ENCODE measurements at places on chromosomes 16 and 17. TPM values are rescaled to one million over a fixed set of nuclear protein-coding genes. Genes with fewer than 3 reads are reported as not detected.

DNA sequence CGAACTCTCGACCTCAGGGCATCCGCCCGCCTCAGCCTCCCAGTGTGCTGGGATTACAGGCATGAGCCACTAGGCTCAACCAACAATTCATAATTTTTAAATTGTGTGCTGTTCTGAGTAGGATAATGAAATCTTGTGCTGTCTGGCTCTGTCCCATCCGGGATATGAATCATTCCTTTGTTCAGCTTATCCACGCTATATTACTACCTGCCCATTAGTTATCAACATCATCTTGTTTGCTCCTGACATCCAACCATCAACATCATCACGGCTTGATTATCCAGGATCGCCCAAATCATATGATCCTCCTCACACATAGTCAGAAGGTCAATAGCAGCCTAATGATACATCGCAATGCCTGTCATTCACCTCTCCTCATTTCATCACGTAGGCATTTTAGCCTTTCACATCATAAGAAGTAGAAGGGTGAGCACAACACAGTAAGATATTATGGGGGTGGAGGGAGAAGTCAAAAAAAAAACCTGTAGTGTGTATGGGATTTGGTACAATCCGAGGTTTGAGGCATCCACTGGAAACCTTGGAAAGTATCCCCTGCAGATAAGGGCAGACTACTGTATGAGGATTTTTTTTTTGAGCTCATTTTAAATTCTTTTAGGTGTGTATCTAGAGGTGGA, 77.0 kb upstream of the SIAH1 start:
- DNase-seq, result no peak

DNA sequence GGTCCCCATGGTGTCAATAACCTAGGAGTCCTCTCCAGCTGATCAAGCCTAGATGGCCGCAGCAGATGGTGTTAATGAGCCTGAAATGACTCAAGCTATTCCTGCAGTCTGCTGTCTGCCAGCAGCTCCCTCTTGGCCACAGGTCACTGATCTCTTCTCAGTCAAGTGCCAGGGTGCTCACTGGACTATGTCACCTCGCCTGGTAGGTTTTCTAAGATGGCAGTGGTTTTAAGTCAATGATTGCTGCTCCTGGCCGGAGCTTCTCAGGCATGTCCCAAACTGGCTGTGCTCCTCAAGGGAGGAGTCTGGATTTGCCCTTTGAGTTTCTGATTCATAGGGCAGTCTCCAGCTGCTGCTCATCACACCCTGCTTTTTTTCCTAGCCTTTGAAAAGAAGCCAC, 58.6 kb upstream of the SHISA6 start:
- DNase-seq, result no peak

OR3A3 gene
- total RNA-seq, result not detected

TNK1 gene
- 4.0 TPM for total RNA-seq

PNMT gene
- not detected for total RNA-seq

DNA sequence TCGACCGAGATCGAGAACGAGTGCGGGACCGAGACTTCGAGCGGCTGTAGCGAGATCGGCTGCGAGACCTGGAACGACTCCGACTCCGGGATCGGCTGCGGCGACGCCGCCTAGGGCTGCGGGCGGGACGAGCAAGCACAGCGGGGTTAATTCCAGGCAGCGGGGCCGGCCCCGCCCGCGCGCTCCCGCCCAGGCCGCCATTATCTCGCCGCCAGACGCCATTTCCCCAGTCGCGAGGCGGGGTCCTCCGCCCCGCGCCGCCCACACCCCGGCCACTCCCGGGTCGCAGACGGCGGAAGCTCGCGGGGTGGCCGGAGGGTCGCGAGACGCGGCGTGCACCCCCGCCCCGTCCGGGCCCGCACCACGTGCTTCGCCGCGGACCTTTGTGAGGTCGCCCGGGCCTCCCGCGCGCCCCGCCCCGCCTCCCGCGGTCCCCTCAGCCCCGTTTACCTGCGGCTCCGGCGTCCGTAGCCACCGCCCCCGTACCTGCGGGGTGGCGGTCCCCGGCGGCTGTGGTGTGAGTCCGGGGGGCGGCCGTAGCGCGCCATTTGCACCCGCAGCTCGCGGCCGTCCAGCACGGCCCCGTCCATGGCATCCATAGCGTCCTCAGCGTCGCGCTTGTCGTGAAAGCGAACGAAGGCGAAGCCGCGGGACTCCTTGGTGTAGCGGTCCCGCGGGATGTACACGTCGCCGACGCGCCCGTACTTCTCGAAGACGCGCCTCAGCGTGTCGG, 616 bp downstream of the SRSF2 start:
- peak; percentile 58 for DNase-seq

DNA sequence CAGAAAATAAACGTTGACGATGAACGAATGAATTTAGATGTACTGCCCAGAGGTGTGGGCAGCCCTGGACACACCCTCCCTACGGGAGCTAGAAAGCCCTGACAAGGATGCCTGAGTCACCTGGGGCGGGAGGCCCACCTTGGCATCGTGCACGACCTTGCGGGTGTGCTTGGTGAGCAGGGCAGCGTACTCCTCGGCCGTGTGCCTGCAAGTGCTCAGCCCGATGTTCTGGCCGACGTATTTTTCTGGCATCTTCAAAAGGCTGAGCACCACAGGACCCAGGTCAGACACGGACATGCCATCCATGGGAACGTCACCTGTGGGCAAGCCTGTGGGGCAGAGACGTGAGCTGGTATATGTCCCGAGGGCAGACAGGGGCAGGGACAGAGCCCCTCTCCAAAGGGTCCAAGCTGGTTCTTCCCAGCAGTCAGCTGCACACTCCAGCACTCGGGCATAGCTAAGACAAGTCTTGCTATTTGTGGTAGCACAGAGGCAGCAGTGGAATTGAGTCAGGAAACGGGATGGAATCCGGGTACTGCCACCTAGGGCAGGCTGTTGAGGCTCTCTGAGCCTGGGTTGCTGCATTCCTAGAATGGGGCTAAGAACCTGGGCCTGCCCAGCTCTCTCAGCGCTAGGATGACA, 10.8 kb downstream of the NMRAL1 start:
- DNase-seq, result no peak

GRCh38 chr17:6380915-6381438, 53.9 kb downstream of the AIPL1 start:
- DNase-seq, result no peak

ARL17A gene
- total RNA-seq, result 24.6 TPM

DNA sequence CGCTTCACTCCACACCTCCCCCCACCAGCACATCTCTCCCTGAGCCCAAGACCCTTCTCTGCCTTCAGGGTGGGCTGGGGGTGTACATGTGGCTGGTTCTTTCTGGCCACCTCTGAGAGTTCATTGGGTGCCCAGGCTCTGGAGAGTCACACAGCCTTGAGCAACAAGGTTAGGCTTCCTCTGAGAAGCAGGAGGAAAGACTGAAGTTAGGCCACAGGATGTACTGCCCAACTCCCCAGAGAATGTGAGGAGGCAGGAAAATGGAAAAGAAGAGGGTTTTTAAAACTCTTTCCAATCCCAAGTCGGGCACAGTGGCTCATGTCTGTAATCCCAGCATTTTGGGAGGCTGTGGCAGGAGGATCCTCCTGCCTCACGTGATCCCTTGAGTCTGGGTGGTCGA, 7.3 kb downstream of the PCGF2 start:
- no peak for DNase-seq

DNA sequence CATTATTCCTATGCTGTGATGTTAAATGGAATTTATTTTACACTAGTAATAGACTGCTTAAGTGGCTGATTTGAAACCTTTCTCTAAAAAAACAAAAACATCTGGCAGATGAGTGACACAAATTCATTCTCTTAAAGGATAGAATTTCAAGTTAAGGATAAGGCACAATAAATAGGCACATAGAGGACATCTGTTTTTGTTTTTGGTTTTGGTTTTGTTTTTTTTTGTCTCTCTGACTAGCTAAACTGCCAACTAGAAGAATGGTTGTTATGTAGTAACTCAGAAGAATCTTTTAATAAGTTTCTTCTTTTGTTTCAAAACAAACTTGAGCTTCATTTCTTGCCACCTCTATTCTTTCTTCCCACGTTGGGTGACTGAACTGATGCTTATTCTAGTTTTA, 5.1 kb upstream of the VPS4A start:
- no peak for DNase-seq

- DNase-seq, result no peak
These were observed 11.8 kb downstream of the DNAJA2 start for GRCh38 chr16:46961373-46962353.

DNA sequence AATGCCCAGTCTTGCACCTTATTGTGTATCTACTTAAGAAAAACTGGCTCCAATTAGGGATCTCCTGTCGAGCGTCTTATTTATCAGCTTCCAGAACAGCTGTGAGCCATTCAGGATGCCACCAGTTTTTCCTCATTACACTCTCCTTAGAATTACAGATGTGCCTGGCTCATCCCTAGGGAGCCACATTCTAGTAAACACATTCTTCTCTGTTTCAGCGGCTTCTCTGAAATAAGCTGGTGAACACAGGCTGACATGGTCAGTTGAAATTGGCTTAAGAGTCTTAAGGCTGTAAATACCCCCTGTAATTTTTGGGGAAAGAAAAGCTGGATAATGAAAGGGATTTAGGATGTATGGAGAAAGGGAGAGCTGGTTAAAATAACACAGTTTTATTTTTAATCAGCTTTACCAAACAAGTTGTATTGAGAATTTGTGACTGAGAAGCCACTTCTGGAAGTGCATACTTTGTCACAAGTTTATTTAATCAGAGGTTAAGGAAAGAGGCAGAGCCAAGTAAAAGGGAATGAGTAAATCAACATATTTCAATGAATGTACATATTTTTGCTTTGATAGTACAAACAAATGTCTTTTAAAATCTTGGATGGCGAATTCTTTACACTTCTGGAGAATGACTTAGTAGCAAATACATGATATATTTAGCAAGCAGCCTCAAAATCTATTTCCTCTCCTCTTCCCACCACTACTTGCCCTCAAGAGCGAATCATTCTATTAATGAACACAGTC, 562.0 kb upstream of the GOT2 start:
- DNase-seq, result no peak

GRCh38 chr17:65155622-65156021, 18.5 kb downstream of the RGS9 start:
- no peak for DNase-seq

GAS7 gene
- total RNA-seq, result 0.18 TPM

TEX14 gene
- total RNA-seq, result 0.09 TPM

GRCh38 chr17:81863833-81864768, 3.8 kb upstream of the P4HB start:
- no peak for DNase-seq
